Stimulated activated CD8-positive, alpha-beta memory T cell treated with anti-CD3 and anti-CD28 coated beads, Interleukin-4, amount 100 ng/mL, for 48 hours (primary cell): ENCODE measurements at places on chromosomes 16 and 17.
A peak's percentile ranks its signal among the peaks of the same experiment; 100 is the strongest.

DNA sequence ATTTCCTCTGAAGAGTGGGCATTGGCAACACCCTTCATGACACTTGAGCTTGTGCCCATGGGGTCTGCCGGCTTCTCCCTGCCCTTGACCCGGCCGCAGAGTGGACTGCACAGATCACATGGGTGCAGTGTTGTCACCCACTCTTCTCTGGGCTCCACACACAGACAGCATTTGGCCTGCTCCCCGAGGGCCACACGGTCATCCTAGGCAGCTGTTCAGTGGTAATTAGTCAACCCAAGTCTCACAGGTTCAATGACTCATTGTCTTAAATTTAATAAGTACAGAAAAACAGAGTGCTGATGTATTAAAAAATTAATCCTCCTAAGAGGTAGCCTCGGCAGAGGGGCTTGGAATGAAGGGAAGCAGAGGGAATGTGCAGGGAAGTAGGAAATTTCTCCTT, 204.8 kb downstream of the MSI2 start:
- DNase-seq: peak; percentile 64

DNA sequence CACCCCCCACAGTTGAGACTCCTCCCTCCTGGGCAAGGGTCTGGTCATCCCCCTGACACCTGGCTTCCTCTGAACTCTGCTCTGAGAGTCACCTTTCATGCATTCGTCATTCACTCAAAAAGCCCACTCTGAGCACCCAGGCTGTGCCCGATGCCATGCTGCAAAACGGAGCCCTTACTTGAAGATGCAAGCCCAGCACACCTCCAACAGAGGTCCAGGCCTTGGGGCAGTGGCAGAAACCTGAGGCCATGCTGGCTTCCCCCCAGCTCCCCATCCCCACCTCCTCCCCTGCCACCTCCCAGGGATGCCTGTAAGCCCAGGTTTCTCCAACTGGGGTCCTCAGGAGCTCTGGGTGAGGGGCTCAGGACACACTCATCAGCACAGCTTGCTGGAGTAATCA, 67.7 kb upstream of the TNRC6C start:
- no peak for DNase-seq

DNA sequence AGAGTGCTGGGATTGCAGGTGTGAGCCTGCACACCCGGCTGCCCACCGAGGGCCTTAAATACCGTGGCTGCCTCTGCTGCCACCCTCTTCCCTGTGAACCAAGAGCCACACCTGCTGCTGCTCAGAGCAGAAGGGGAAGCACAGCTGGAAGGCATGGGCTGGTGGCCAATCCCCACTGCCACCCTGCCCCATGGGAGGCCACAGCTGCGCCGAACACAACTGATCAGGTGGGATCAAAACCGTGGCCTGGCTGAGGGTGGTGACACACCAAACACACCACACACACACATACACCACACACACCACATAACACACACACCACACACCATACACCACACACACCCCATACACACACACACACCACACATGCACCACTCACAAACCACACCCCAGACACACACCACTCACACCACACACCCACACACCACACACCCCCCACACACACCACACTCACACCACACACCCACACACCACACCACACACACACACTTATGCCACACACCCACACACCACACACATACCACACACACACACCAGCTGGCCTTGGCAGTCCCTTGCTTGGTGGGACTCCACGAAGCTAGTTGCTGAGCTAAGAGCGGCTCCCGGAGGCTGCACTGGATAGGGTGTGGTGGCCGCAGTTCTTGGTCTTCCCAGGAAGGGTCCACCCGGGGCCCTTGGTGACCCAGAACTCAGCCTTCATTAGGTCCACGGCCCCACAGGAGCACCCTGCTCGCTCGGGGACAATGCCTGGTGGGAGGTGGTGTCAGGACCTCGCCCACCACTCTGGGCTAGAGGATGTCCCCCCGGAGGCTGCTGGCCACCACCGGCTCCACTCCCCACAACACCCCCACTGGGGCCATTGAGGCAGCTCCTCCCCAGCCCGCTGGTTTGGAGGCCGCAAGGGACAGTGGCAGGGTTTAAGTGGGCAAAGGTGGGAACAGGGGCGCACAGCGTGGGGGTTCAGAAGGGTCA, 14.9 kb downstream of the CEP131 start:
- no peak for DNase-seq

DNA sequence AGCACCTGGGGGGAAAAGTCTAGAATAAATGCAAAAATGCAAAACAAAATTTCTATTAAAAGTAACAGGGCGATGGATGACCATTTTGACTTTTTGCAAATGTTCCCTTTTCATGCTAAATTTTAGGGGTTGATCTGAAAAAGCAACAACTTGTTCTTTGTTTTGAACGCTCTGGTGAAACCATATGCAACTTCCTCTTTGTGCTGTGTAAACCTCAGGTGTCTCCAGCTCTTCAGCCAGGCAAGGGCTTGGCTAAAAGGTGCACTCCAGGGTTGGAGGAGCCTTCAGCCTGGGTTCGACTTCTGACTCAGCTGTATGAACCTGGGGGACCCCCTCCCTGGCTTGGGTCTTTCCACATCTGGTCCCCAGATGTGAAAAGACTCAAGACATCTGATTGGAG, 9.5 kb downstream of the IRF8 start:
- DNase-seq: no peak

- DNase-seq: peak; percentile 30
These were observed 82.3 kb downstream of the SDR42E1 start for GRCh38 chr16:81928975-81929374.

GRCh38 chr16:4414187-4414917, 2.0 kb downstream of the CORO7 start:
- peak; percentile 86 for DNase-seq
